ENCODE measurements at places on chromosomes 1 and 21. TPM values are rescaled to one million over a fixed set of nuclear protein-coding genes. Genes with fewer than 3 reads are reported as not detected.
A peak's percentile ranks its signal among the peaks of the same experiment; 100 is the strongest.

Gene RHEX
- total RNA-seq: not detected

Gene LCE1A
- not detected for total RNA-seq

Gene PPFIA4
- 6.0 TPM for total RNA-seq

Gene RIPPLY3
- 0.37 TPM for total RNA-seq

GRCh38 chr1:17021896-17022295, 10.2 kb upstream of the ATP13A2 start:
- H3K27me3 ChIP-seq: no peaks in the 10 kb centered on the region
- no peaks in the 10 kb centered on the region for H3K4me1 ChIP-seq
- H3K27ac ChIP-seq: no peak overlapping the region
- DNase-seq: no peak

GRCh38 chr21:26041431-26042180, 129.0 kb downstream of the APP start:
- H3K4me3 ChIP-seq: no peak overlapping the region
- H3K4me1 ChIP-seq: peaks cover 14% of the 10 kb centered on the region
- H3K36me3 ChIP-seq: peaks cover 14% of the 10 kb centered on the region
- DNase-seq: no peak

Gene SPATA46
- not detected for total RNA-seq

Gene CYP4X1
- total RNA-seq: 1.1 TPM

- no peak for DNase-seq
- peak overlapping the region; percentile 85 for H3K27ac ChIP-seq
- H3K36me3 ChIP-seq: no peaks in the 10 kb centered on the region
- H3K4me1 ChIP-seq: peaks cover 33% of the 10 kb centered on the region
- no peak overlapping the region for H3K4me3 ChIP-seq
These were observed 84.4 kb downstream of the HSF2BP start for GRCh38 chr21:43574741-43575472.

GRCh38 chr1:54284781-54285529, 85.0 kb downstream of the MRPL37 start:
- no peak overlapping the region for H3K4me3 ChIP-seq
- peaks cover 35% of the 10 kb centered on the region for H3K4me1 ChIP-seq
- H3K36me3 ChIP-seq: peaks cover 7% of the 10 kb centered on the region
- H3K27ac ChIP-seq: no peak overlapping the region
- DNase-seq: no peak

GRCh38 chr21:45831991-45832740, 149.4 kb upstream of the COL6A1 start:
- no peak overlapping the region for H3K4me3 ChIP-seq
- H3K36me3 ChIP-seq: no peaks in the 10 kb centered on the region
- peaks cover 29% of the 10 kb centered on the region for H3K4me1 ChIP-seq
- DNase-seq: no peak

Gene HEYL
- 11.8 TPM for total RNA-seq

DNA sequence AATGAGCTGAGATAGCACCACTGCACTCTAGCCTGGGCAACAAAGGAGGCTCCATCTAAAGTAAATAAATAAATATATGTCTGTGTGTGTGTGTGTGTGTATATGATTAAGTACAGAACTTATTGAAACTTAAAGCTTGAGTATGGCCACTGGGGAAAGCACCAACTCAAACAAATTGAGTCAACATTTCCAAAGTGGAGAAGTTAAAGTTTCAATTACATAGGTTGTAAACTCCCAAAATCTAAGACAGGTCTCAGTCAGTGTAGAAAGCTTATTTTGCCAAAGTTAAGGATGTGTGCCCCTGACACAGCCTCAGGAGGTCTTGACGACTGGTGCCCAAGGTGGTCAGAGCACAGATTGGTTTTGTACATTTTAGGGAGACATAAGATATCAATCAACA, 458.9 kb upstream of the RGS18 start:
- H3K36me3 ChIP-seq: no peaks in the 10 kb centered on the region
- no peak for DNase-seq
- no peak overlapping the region for H3K27ac ChIP-seq
- H3K4me3 ChIP-seq: no peak overlapping the region
- H3K27me3 ChIP-seq: no peaks in the 10 kb centered on the region

DNA sequence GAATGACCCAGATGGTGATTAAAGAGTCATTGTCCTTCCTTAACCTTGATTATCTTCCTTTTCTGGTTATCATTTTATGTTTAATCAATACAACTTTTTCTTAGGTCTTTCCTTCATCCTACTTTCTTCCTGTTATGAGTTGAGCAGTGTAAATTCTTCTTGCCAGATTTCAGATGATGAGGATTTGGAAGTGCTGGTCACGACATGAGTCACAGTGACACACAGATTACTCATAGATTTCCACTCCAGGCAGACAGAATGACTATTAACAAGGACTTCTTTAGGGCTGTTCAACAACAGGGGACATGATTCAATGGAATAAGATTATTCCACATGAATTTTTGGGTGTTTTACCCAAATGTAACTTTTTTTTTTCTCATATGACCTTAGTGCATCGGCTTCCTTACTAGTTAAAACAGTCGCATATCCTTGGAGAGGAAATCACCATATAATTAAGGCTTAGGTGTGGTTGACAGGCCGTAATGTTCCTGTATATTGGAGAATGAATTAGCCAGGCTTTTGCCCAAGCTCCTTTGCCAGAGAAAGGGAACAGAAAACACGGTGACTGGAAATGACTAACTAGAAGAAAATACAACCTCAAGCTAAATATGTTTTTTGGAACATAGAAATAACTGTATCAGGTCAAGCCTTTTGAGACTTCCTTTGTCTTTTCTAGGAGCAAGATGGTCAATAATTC, 44.2 kb downstream of the PRRX1 start:
- no peaks in the 10 kb centered on the region for H3K27me3 ChIP-seq
- H3K36me3 ChIP-seq: peaks cover 1% of the 10 kb centered on the region
- peaks cover 90% of the 10 kb centered on the region for H3K4me1 ChIP-seq

- peaks cover 33% of the 10 kb centered on the region for H3K36me3 ChIP-seq
- H3K4me3 ChIP-seq: no peak overlapping the region
- peaks cover 67% of the 10 kb centered on the region for H3K4me1 ChIP-seq
- H3K27ac ChIP-seq: peak overlapping the region; percentile 70
- DNase-seq: no peak
- no peaks in the 10 kb centered on the region for H3K27me3 ChIP-seq
These were observed 67.8 kb upstream of the BCL10 start for GRCh38 chr1:85344256-85344694.

- no peaks in the 10 kb centered on the region for H3K4me1 ChIP-seq
- no peak overlapping the region for H3K4me3 ChIP-seq
- no peaks in the 10 kb centered on the region for H3K36me3 ChIP-seq
- no peak for DNase-seq
These were observed 149.5 kb upstream of the HMGB4 start for GRCh38 chr1:33714421-33714820.

GRCh38 chr1:150194381-150195031, 41.4 kb downstream of the ANP32E start:
- H3K27ac ChIP-seq: peak overlapping the region; percentile 95
- peaks cover 38% of the 10 kb centered on the region for H3K4me1 ChIP-seq
- H3K27me3 ChIP-seq: no peaks in the 10 kb centered on the region
- H3K36me3 ChIP-seq: no peaks in the 10 kb centered on the region

DNA sequence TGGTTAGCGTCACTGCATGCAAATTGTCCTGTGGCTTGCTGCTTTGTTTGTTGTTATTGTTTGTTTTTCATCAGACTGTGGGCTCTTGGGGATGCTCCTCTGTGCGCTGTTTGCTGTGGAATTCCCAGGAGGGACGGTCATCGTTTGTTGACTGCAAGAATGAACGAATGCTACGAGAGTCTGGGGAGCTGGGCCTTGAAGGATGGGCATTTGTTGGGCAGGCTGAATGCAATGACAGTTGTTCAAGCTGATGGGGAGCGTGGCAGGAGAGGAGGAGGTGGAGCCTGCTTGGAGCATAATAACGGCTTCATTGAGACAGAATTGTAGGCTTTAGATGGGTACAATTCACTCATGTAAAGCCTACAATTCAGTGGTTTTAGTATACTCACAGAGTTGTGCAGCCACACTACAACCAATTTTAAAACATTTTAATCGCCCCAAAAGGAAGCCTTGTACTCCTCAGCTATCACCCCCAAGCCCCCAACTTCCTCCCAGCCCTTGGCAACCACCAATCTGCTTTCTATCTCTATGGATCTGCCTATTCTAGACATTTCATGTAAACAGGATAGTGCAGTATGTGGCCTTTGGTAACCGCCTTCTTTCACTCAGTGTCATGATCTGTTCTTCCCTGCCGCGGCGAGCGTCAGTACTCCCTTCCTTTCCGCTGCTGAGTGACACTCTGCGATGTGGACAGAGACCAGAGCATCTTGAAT, 190.2 kb downstream of the CAMTA1 start:
- peaks cover 6% of the 10 kb centered on the region for H3K4me1 ChIP-seq
- H3K36me3 ChIP-seq: peaks cover 3% of the 10 kb centered on the region
- no peak overlapping the region for H3K4me3 ChIP-seq
- H3K27ac ChIP-seq: no peak overlapping the region

DNA sequence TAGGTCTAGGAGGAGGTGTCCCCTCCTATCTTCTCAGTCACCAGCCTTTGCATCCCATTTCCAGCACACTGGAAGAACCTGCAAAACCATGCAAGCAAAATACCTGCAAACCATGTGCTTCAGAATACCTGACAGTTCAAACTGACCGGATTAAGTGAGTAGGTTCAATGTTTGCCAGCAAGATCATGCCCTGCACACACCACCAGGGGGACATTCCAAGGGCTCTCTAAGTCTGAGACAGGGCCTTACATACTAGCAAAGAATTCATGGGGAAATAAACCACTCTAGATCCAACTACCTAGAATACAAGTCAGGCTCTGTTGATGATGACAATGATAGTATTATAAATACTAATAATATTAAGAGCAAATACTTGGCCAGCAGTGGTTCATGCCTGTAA, 27.6 kb downstream of the INPP5B start:
- peaks cover 7% of the 10 kb centered on the region for H3K36me3 ChIP-seq
- no peak for DNase-seq
- no peaks in the 10 kb centered on the region for H3K27me3 ChIP-seq
- H3K4me3 ChIP-seq: no peak overlapping the region

Gene GPA33
- not detected for total RNA-seq

GRCh38 chr1:211541720-211542477, 37.1 kb downstream of the SLC30A1 start:
- H3K36me3 ChIP-seq: peaks cover 2% of the 10 kb centered on the region
- no peaks in the 10 kb centered on the region for H3K27me3 ChIP-seq
- DNase-seq: no peak
- H3K27ac ChIP-seq: no peak overlapping the region
- H3K4me3 ChIP-seq: no peak overlapping the region

Gene AADACL4
- total RNA-seq: not detected

DNA sequence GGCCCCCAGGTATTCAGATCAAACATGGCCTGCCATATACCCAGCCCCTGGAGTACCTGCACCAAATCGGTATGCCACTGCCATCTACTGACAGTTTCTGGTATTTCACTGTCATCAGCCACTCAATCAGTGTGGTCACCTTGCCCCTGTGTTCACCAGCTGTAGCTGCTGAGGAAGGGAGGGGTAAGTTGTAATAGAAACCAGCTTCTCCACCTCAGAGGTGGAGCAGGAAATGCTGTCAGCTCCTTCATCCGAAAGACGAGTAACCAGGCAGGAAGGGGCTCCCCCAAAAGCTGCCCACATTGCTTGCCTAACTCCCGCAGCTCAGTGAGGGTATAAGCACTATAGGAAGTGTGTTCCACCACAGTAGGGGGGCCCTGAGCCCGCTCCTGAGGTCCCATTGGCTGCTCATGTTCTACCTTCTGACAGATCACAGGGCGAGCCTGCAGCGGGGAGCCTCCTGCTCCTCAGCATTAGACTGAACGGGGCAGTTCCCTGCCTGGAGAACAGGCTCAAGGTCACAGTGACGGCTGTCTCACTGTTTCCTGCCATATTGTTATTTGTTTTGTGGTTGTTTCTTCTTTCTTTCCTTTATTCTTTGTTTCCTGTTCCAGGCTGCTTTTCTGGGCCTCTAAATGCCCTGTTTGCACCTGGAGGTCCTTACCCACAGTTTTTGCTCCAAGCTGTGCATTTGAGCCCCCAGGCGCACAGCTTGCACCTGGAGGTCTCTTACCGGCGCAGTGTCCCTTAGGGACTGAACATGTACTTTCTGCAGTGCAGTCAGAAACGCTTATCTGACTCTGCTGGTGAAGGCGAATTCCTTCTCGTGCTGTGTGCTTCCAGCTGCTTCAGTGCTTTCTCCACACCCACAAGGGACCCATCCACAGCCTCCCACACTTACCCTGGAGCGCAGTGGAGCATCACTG, 1638.3 kb downstream of the MRPL39 start:
- DNase-seq: no peak
- no peaks in the 10 kb centered on the region for H3K27me3 ChIP-seq
- no peak overlapping the region for H3K27ac ChIP-seq
- H3K4me3 ChIP-seq: no peak overlapping the region
- H3K4me1 ChIP-seq: no peaks in the 10 kb centered on the region

GRCh38 chr1:57157818-57158603, 192.2 kb upstream of the C8B start:
- no peaks in the 10 kb centered on the region for H3K36me3 ChIP-seq
- H3K27ac ChIP-seq: no peak overlapping the region
- H3K4me1 ChIP-seq: peaks cover 14% of the 10 kb centered on the region
- no peak overlapping the region for H3K4me3 ChIP-seq
- peaks cover 5% of the 10 kb centered on the region for H3K27me3 ChIP-seq

DNA sequence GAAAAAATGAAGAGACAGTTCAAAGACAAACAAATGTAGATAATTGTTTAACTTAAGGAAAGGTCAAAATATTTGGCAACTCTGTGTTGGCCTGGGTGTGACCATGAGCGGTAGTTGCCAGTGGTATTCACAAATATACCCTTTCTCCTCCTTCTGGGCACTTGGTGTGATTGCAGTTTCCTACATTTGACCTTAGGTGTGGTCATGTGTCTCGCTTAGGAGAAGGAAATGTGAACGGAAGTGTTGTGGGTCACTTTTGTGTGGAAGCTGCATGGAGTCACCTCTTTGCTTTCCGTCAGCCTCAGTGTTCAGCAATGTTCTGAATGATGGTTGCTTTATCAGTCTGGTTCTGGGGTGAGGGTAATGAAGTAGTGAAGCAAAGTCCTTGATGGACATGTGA, 3.4 kb upstream of the PCSK9 start:
- DNase-seq: no peak
- H3K4me3 ChIP-seq: no peak overlapping the region
- H3K27ac ChIP-seq: no peak overlapping the region
- no peaks in the 10 kb centered on the region for H3K36me3 ChIP-seq

DNA sequence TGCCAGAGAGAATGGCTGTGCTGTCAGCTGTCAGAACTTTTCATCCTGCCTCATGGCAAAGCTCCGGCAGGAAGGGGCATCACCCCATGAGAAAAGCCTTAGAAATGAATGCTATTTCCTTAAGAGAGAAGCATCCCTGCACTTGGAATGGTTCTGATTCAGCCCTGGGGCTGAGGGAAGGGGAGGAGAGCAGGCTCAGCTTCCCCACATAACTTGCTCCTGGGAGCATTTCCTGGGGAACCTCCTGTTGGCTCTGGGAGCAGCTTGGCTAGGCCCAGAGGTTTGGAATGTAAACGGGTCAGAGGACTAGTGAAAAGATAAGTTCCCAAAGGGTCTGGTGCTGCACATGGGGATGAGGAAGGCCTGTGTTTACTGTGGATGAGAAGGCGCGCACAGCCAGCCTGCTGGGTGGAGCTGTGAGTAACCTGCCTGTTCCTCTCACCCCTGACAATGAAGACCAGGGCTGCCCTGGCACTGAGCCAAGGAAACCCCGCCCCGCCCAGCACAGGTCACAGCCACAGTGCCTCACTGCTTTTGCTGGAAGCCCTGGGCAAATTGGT, 5.0 kb downstream of the PRELP start:
- peak overlapping the region; percentile 88 for H3K27ac ChIP-seq
- no peak for DNase-seq

Gene OR2L2
- 0.07 TPM for total RNA-seq

- peaks cover 2% of the 10 kb centered on the region for H3K36me3 ChIP-seq
- no peak for DNase-seq
- H3K27ac ChIP-seq: peak overlapping the region; percentile 33
These were observed 559.3 kb upstream of the USP24 start for GRCh38 chr1:55774446-55774845.

- H3K36me3 ChIP-seq: no peaks in the 10 kb centered on the region
- H3K4me1 ChIP-seq: peaks cover 13% of the 10 kb centered on the region
- no peak for DNase-seq
- H3K4me3 ChIP-seq: no peak overlapping the region
These were observed 17.0 kb upstream of the PIGC start for GRCh38 chr1:172460887-172461315.
